ENCODE measurements at places on chromosomes 16 and 17.

DNA sequence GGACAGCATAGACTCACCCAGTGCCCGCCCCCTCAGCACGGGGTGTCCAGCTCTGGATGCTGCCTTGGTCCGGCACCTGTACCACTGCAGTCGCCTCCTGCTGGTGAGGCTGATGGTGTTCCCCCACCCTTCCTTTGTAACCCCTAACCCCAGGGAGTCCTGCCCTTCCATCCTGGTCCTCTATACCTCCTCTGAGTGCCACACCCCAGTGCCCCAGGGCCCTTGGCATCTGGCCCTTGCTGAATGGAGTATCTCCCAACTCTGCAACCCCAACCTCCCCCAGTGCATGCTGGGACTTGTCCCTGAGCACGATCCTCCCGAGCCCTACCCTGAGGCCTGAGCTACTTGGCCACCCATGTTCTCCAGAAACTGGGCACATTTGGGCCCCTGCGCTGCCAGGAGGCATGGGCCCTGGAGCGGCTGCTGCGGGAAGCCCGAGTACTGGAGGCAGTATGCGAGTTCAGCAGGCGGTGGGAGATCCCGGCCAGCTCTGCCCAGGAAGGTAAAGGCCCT, 15.8 kb downstream of the RIPOR1 start:
- DNase-seq, result no peak

DNA sequence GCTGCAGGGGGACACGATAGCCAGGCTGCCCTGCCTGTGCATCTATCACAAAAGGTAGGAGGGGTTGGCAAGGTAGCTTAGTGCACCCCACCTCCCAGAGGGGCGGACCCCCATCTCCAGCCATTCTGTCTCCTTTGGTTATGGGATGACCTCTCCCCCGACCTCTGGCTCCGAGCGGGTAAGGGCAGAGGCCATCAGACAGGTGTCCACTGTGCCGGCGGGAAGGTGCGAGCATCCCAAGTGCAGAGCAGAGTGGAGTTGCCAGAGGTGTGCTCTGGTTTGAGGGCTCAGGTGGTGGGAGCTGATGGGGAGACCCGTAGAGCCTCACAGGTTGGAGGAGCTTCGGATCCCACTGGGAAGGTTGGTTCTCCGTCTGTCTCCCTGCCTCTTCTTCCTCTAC, 11.7 kb downstream of the LDHD start:
- no peak for DNase-seq

- DNase-seq, result no peak
These were observed 87.4 kb upstream of the CHMP6 start for GRCh38 chr17:80904036-80904753.

DNA sequence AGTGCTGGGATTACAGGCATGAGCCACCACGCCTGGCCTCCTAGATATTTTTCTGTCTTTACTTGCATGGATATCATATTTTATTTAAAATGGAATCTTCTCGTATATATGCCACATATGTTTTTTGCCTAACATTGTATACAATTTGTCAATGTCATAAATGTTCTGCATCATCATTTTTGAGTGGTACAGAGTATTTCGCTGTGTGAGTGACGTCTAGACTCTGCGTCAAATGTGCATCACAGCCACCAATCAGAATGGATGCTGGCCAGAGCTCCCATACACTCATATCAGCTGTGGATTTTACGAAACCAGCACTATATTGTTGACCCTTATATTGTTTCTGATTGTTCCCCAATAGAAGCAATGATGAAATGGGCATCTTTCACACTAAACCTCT, 57.2 kb downstream of the ERCC4 start:
- DNase-seq, result no peak

- no peak for DNase-seq
These were observed 806 bp downstream of the MRM1 start for GRCh38 chr17:36602030-36602748.

DNA sequence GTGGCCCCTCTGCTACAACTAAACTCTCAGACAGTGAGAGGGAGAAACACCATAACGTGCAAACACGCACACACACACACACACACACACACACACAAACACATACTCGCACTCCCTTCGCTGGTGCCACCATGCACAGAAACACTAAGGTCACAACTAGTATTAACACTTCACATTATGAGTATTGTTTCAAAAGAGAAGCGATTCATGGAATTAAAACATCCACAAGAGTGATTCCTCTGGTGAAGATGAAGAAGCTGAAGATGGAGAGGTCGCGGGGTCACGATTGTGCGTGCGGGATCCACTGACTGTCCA, 7.1 kb upstream of the GHDC start:
- DNase-seq, result no peak

- DNase-seq, result no peak
These were observed 2.2 kb upstream of the UQCRC2 start for GRCh38 chr16:21950782-21951521.

GRCh38 chr17:77796176-77796860, 162.2 kb upstream of the TNRC6C start:
- DNase-seq, result no peak

DNA sequence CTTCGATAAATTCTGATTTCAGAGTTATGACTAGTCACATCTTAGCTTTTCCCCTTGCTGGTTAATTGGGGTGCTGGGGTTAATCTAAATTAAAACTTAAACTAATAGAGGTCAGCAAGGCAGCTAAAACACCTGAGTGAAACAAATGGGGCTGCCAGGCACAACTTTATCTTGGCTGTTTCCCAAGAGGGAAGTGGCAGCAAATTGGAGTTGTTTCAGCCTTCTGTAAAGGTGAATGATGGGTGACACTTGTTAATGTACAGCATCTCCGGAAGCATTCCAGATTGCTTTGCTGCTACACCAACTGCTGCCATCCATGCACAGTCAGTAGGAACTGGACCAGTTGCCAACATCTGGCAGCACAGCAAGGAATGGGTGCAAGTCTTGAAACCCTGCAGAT, 43.9 kb downstream of the AATF start:
- no peak for DNase-seq

- DNase-seq, result no peak
These were observed 88.5 kb downstream of the ANKRD11 start for GRCh38 chr16:89401641-89402445.

GRCh38 chr17:7203391-7203790, 16.2 kb downstream of the DLG4 start:
- no peak for DNase-seq

DNA sequence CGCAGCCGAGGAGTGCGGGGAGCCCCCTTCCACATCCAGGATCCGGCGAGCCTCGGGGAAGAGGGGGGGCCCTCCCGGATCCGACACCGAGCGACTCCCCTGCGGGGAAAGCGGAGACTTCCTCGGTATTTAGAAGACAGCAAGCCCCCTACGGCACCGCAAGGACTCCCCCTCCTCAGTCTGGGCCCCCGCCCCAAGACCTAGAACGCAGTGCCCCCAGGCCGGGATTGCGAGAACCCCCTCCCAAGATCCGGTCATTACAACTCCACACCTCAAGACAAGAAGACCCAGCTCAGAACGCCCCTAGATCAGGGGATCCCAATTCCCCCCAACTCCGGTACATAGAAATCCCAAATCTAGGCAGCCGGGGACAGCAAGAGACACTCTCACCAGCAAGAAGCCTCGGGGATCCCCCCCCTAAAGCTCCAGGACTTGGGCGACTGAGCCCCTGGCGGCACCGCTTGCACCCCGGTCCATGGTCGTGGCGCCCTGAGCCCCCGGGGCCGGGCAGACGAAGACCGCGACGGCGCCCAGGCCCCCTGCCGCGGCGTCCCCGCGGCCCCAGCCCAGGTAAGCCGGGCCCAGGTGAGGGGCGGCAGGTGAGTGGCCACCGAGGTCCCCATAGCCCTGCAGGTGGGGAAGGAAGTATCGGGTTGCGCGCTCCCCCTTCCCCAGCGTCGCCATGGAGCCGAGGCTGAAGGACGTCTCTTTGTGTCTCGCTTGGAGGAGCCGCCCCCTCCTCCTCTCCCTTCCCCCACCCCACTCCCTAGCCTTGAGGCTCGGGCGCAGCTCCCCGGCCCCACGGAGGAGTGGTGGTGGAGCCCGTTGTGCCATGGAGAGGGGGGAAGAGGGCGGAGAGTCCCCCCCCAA, 641 bp downstream of the SBK1 start:
- DNase-seq, result no peak

DNA sequence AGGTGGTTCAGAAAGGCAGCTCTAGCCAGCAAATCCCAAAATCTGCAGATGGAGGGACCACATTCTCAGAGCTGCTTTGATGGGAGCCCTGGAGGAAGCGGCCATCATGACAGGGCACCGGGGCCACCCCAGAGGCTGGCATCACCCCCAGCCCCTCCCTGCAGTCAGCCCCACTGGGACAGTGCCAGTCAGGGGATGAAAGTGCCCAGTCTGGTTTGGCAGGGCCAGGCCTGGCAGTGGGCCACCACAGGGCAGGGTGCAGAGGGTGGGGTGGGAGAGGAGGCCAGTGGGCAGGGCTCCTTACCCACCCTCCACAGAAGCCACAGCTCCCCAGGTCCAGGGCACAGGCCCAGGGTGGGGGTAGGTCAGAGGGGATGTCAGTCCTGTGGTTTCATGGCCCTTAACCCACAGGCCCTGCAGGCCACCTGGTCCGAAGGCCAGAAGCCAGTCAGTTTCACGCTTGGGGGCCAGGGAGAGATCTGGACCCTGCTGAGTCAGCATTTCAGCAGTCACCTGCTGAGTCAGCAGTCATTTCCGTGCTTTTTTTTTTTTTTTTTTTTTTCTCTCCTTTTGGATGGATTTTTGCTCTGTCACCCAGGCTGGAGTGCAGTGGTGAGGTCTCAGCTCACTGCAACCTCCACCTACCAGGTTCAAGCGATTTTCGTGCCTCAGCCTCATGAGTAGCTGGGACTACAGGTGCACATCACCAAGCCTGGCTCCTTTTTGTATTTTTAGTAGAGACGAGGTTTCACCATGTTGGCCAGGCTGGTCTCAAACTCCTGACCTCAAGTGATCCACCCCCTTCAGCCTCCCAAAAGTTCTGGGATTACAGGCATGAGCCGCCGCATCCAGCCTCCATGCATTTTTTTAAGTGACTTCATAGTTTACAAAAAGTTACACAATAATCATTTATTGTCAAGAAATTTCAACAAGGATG, 10.4 kb downstream of the SLC25A10 start:
- DNase-seq, result peak; percentile 26

DNA sequence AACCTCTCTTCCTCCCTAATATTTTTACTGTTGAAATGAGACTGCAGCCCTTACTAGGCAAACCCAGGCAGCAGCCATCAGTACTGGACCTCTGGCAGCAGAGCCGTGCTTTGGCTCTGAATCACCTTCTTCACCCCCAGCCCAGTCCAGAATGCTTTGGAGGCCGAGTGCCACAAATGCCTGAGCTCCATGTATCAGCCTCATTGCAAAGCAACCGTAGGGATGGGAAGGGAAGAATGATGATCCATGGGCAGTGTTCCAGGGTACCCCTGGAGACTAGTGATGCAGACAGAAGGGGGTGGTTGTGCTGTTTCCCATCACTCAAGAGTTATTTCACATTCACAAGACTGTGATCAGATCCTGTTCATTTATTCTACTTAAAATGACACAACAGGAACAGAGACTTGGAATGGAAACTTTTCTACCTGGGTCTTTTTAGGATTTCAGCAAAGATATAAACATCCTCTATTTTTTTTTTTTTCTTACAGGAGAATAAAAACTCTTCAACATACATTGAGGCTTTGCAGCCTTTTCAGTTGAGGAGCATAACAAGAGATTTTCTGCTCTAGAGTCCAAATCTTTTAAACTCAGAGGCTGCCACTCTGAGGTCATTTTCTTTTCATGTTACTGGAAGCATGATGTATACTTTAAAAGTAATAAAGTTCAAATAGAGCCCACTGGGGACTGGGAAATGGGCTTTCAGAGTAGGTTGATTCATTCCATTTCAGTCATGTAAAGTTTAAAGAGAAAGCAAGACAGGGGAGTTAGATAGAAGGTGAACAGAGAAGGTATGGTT, 138.3 kb downstream of the KCNJ2 start:
- DNase-seq, result no peak

- no peak for DNase-seq
These were observed 3.0 kb downstream of the PHF12 start for GRCh38 chr17:28948342-28948741.

DNA sequence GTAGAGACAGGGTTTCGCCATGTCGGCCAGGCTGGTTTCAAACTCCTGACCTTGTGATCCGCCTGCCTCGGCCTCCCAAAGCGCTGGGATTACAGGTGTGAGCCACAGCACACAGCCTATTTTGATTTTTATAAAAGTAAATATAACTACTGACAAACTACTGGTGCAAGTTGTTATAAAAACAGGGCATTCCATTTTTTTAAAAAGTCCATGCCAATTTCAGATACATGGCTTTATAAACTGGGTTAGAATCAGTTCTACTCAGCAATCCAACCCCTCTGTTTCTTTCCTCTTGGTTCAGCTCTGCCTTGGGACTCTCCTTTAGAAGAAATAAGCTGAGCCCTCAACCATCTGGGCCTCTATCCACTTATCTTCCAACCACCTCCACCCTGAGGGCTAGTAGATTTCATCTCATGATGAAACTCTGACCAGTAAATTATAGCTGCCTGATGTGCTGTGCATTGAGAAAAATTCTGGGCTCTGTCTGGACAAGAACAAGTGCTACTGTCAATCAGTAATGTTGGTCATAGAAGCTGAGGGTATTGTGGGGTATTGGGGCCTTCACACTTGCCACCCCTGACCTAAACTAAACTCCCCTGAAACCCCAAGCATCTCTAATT, 10.2 kb downstream of the RANBP10 start:
- DNase-seq, result no peak

GRCh38 chr17:80811181-80812105, 180.2 kb upstream of the CHMP6 start:
- DNase-seq, result no peak

DNA sequence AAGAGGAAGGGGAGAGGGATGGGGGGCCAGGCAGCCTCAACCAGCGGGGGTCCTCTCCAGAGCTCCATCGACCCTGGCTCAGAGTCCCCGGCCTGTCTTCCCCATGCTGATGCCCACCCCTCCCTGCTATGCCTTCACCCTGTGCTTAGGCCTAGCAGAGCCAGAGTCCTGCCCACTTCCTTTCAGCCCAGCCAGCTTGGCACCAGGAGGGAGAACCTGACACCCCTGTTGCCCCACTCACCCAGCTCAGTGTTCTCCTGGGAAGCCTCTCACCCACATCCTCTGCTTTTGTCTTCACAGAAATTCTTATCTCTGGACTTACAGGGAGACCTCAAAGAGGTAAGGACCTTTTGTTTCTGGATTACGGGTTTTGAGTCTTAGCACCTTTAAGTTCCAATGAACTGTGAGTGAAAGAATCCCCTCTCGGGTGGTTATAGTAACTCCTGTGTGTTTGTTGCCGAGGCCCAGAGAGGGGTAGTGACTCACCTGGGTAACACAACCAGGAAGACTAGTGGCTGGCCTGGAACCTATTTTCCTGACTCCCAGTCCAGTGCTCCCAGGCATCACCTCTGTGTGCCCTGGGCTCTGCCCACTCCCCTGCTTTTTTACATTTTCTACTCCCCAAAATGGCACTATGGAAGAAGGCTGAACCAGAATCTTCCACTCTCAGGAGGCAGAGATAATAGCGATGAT, 53.3 kb downstream of the CES1 start:
- no peak for DNase-seq
